A549 treated with Hydrocortisone at 1 μM for 4 hours (cell line): ENCODE measurements at places on chromosomes 11 and 22. TPM values are rescaled to one million over a fixed set of nuclear protein-coding genes. Genes with fewer than 3 reads are reported as not detected.

Gene FANCF
- 6.3 to 9.1 TPM (median 7.7 TPM) in 5 replicates for total RNA-seq

Gene OR52A1
- not detected in 5 replicates for total RNA-seq

Gene FAT3
- total RNA-seq: 0.25 to 0.67 TPM (median 0.40 TPM) in 5 replicates

Gene MS4A8
- not detected in 5 replicates for total RNA-seq

Gene THRSP
- total RNA-seq: not detected in 5 replicates

Gene KREMEN1
- total RNA-seq: 2.6 to 5.3 TPM (median 4.4 TPM) in 5 replicates

Gene C11orf91
- 0.85 to 2.1 TPM (median 2.0 TPM) in 5 replicates for total RNA-seq

Gene UBQLN3
- total RNA-seq: not detected in 5 replicates

Gene DYNC2H1
- 5.6 to 7.5 TPM (median 6.3 TPM) in 5 replicates for total RNA-seq

Gene NFRKB
- total RNA-seq: 10.2 to 14.3 TPM (median 13.4 TPM) in 5 replicates

Gene EMID1
- total RNA-seq: 0.15 to 0.61 TPM (median 0.48 TPM) in 5 replicates

Gene OR52B2
- not detected in 5 replicates for total RNA-seq

Gene PIH1D2
- 0.62 to 1.0 TPM (median 0.73 TPM) in 5 replicates for total RNA-seq

Gene PGR
- total RNA-seq: 0.01 TPM in 1 of 5 replicates, not detected in the others

Gene PGA3
- total RNA-seq: not detected in 5 replicates

Gene GRAP2
- not detected in 5 replicates for total RNA-seq

Gene CDHR5
- total RNA-seq: 0.03 to 0.13 TPM (median 0.03 TPM) in 3 of 5 replicates, not detected in the others

Gene MRGPRX4
- not detected in 5 replicates for total RNA-seq

Gene IGLL5
- total RNA-seq: not detected in 5 replicates
